NCI-H446 (cell line): ENCODE measurements at places on chromosomes 6 and 20.

DNA sequence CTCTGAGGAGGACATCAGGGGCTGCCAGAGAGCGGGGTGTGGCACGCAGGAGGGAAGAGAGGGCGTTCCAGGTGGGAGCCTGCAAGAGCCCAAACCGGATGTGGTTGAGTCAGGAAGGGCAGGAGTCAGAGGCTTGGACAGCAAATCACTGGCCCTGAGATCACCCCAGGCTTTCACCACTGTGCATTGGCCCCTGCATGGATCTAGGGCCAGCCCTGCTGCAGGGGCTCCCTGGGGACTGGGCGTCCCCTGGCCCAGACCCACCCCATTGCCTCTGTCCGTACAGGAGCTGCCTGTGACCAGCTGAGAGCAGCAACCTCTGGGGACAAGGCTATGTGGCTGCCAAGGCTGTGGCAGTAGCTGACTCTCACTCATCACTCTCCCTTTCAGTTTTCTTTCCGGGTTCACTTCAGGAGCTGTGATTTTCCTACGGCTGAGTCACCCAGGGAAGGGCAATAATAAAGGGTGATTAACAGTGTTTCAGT is 33.9 kb downstream of the KCNK17 start:
- DNase-seq = no peak

DNA sequence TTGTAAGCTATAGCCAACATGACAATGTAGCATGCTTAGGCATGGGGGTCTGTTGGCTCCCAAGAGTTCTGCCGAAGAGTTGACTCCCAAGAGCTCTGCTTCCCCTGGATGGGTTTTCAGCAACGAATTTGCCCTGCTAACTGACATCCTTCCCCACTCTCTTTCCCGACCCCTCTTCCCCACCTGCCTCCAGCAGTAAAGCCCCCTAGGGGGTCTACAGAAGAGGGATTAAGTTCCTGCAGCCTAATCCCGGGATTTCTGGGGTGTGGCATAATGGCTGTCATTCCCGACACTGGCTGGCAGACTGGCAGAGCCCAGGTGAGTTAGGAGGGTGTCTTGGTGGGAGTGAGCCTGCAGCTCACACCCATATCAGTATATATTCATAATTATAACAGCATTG is 121.0 kb upstream of the ZNF184 start:
- no peak for DNase-seq

GRCh38 chr20:11124849-11125505 is 451.2 kb upstream of the JAG1 start:
- no peak for DNase-seq

GRCh38 chr6:109322825-109323224 is 59.4 kb downstream of the CD164 start:
- peak; percentile 3 for DNase-seq

DNA sequence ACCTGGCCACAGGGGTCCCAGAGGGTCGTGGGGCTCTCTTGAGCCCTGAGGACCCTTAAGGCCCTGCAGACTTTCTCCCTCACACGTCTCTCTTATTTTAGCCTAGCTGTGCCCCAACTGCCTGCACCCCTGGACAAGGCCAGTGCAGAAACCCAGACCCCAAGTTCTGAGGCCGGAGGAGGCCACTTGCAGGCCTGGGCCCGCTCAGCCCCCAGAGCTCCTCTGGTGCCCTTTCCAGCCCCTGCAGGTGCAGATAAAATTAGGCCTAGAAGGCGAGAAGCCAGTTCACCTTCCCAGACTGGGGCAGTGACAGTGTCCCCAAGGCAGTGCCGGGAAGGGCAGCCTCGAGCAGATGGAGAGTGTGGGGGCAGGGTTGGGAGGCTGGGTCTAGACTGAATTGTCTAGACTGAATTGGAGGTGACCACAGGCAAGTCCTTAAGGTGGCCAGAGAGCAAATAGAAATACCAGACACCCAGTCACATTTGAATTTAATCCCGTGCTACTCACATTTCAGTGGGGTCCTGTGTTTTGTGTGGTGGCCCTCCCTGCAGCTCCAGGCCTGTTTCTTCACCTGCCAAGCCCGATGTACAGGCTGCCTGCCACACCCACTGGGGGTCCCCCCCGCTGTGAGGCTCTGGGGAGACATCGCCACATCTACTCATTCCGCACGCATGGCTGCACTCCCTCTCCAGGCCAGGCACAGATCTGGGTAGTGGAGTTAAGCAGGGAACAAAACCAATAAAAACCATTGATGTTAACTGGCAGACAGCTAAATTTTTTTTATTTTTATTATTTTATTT is 8.6 kb upstream of the IP6K3 start:
- no peak for DNase-seq

- no peak for DNase-seq
Measured at GRCh38 chr20:64250027-64250426, 5.5 kb upstream of the PCMTD2 start.

DNA sequence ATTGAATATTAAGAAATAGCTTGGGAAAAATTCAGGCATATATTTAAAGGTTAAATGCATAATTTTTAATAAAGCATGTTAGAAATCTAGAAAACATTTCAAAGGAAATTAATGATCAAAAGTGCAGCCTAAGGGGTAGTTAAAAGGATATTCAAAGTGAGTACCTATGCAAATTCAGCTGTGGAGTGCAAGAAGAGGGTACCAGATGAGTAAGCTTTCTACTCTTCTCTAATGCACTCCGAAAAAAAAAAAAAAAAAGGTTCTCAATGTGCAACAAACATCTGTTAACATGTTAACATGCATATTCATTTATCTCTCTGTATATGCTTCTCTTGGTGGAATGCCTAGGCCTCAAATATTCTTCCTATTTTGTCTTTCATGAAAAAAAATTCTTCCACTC is 32.0 kb upstream of the KATNA1 start:
- DNase-seq = no peak

GRCh38 chr6:105795913-105796517 is 290.1 kb upstream of the PRDM1 start:
- no peak for DNase-seq

- no peak for DNase-seq
Measured at GRCh38 chr6:22471746-22472145, 97.6 kb upstream of the HDGFL1 start.

GRCh38 chr20:63625771-63626423 is 1.0 kb downstream of the GMEB2 start:
- no peak for DNase-seq

- no peak for DNase-seq
Measured at GRCh38 chr20:4116091-4116490, 100.7 kb upstream of the RNF24 start.

DNA sequence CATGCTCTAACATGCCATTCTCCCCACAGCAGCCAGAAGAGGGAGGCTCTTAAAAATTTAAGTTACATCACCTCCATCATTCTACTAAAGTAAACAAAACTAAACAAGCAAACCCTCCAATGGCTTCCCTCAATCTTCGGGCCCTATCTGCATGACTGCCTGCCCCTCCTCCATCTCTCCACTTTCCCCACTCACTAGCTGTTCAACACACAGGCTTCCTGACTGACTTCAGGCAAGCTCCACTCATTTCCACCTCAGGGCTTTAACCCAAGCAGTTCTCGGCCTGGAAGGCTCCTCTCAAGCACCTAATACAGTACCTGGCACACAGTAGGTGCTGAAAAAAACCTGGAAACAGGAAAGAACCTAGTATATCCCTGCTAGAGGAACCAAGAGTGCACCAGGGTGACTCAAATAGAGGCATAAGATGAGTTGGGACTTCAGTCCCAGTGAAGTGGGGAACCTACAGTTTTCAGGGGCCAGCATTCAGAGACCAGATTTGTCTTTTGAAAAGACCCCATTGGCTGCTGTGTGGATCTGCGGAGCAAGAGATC is 2.8 kb downstream of the AHCY start:
- DNase-seq = no peak

- no peak for DNase-seq
Measured at GRCh38 chr20:3203315-3204123, 963 bp downstream of the DDRGK1 start.

DNA sequence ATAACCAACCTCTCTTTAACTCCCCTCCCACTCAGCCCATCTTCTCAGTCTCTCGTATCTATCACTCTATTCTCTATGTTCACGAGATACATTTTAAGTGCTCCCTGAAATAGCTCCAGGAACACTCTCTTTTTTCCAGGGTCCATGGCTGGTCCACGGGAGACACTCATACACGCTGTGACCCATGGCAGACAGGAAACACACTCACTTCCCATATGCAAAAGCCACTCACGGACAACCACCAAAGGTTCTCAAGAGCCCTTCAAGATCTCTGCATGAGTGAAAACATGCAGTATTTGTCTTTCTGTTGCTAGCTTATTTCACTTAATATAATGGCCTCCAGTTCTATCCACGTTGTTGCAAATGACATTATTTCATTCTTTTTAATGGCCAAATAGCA is 71.4 kb upstream of the PCSK2 start:
- no peak for DNase-seq

DNA sequence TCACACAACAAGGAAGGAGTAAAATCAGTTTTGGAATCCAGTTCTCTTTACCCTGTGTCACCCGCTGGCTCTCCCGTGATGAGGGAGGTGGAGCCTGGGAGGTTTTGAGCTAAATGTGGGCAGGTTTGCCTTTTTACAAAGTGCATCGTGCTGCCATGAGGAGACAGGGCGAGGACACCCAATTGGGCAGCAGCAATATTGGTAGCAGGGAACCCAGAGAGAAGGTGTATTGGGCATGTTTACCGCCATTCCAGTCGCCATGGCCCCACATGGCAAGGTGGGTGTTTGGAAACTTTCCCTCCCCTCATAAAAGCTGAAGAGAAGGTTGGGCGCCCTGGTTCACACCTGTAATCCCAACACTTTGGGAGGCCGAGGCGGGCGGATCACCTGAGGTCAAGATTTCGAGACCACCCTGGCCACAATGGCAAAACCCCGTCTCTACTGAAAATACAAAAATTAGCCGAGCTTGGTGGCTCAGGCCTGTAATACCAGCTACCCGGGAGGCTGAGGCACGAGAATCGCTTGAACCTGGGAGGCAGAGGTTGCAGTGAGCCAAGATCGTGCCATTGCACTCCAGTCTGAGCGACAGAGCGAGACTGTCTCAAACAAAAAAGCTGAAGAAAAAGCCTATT is 3.5 kb upstream of the UBE2V1 start:
- DNase-seq = no peak

DNA sequence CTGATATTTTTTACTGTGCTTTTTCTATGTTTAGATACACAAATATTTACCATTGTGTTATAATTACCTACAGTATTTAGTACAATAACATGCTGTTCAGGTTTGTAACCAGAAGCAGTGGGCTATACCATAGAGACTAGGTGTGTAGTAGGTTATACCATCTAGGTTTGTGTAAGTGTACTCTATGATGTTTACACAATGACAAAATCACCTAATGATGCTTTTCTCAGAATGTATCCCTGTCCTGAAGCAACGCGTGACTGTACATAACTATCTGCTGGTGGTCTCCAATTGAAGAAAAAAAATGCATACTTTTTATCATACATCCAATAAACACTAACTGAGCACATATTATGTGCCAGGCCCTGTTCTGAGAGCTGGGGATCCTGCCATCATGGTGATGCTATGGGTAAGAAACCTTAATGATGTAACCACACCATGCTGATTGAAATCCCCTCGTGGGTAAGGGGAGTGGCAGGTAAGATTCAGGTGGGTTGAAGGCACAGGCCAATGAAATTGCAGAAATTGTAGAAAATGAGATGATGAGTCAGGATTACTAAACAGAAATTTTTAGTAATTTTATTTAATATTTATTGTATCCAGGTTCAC is 76.8 kb downstream of the FYN start:
- DNase-seq = no peak

- DNase-seq = no peak
Measured at GRCh38 chr6:36825994-36826393, 13.2 kb downstream of the CPNE5 start.

GRCh38 chr20:8664778-8665177 is 404.1 kb upstream of the PLCB4 start:
- no peak for DNase-seq

DNA sequence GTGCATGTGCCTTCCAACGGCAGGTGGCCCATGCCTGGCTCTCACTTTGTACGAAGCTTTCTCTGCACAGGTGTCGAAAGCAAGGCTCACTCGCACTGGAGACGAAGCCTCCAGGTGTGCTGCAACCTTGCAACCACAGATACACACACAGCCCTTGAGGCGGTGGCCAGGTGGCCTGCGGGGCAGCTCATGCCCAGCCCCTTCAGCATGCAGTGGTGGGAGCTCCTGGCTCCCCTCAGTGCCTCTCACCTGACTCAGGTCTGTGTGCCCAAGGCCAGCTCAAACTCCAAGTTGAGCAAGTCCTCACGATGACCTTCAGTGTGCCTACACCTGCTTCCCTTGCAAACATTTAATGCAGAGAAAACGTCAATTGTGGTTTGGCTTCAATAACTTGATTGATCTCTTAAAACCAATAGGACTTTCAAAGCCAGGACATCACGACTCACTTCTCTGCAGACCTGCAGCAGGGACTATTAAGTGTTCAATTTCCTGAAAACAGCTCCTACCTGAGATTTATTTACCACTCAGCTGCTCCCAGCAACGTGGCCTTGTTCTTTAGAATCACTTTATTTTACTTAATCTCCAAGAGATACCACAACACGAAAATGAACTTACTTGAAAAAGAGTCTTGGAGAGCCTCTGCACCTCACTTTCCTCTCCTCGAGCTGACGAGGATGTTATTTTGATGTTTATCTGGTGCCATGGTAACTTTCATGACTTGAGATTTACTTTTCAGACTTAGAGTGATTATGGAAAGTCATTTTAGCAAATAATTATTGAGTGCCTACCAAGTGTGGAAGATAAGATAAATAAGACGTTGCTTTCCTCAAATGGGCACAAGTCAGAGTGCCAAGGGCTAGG is 86.3 kb downstream of the SLC22A23 start:
- no peak for DNase-seq

- DNase-seq = no peak
Measured at GRCh38 chr6:100893743-100894142, 12.6 kb upstream of the ASCC3 start.

- no peak for DNase-seq
Measured at GRCh38 chr6:132491303-132491702, 21.6 kb downstream of the STX7 start.

- DNase-seq = peak; percentile 78
Measured at GRCh38 chr20:45933266-45934045, 1.0 kb upstream of the PCIF1 start.

GRCh38 chr6:48917233-48917632 is 545.8 kb downstream of the MMUT start:
- DNase-seq = no peak

GRCh38 chr20:31767805-31768204 is 28.7 kb downstream of the TPX2 start:
- no peak for DNase-seq

DNA sequence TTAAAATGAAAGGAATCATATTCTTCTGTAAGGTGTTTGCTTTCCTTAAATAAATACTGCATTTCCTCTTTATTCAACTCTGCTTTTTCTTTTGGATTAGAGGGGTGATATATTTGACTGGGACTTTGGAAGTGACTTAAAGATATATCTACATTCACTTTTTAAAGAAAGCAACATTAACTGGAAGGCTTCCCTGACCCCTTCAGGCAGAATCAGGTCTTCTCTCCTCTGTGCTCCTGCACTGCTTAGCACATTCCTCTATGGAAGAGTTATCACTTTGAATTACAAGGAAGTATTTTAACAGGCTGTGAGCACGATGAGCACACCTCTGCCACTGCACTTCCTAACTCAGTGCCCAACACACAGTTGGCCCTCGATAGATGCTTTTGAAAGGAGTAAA is 59.2 kb upstream of the POU3F2 start:
- DNase-seq = no peak
